ENCODE measurements at places on chromosomes 7 and 10. TPM values are rescaled to one million over a fixed set of nuclear protein-coding genes. Genes with fewer than 3 reads are reported as not detected.

- no peak overlapping the region for H3K27ac ChIP-seq
- no peak overlapping the region for H3K4me3 ChIP-seq
- H3K27me3 ChIP-seq: no peaks in the 10 kb centered on the region
- H3K4me1 ChIP-seq: peaks cover 4% of the 10 kb centered on the region
- peaks cover 76% of the 10 kb centered on the region for H3K36me3 ChIP-seq
Measured at GRCh38 chr7:148790131-148790726, 91.5 kb downstream of the CUL1 start.

SERPINE1 gene
- 0.58 TPM for total RNA-seq

- no peak overlapping the region for H3K4me3 ChIP-seq
- H3K27me3 ChIP-seq: no peaks in the 10 kb centered on the region
- H3K27ac ChIP-seq: no peak overlapping the region
Measured at GRCh38 chr10:123398180-123398591, 244.0 kb downstream of the BUB3 start.

PRPS1L1 gene
- total RNA-seq: not detected

C7orf57 gene
- total RNA-seq: not detected

DNA sequence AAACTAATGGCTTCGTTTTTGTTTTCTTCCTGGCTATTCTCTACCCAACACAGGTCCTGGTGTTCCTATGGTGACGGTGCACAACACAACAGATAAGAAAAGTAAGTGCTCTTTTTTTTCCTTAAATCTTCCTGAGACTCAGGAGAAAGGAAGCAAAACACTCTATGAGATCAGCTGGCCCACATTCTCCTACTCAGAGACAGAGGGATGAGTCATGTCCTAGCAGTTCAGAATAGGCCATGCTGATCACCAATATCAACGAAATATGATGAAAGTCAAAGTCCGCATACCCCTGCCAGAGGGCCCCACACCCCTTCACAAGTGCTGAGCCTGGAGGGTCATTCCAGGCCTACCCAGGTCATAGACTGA lies 149.2 kb downstream of the PAXIP1 start:
- no peaks in the 10 kb centered on the region for H3K36me3 ChIP-seq
- no peaks in the 10 kb centered on the region for H3K27me3 ChIP-seq
- no peak overlapping the region for H3K4me3 ChIP-seq
- H3K27ac ChIP-seq: no peak overlapping the region
- DNase-seq: no peak
- no peaks in the 10 kb centered on the region for H3K4me1 ChIP-seq

DNA sequence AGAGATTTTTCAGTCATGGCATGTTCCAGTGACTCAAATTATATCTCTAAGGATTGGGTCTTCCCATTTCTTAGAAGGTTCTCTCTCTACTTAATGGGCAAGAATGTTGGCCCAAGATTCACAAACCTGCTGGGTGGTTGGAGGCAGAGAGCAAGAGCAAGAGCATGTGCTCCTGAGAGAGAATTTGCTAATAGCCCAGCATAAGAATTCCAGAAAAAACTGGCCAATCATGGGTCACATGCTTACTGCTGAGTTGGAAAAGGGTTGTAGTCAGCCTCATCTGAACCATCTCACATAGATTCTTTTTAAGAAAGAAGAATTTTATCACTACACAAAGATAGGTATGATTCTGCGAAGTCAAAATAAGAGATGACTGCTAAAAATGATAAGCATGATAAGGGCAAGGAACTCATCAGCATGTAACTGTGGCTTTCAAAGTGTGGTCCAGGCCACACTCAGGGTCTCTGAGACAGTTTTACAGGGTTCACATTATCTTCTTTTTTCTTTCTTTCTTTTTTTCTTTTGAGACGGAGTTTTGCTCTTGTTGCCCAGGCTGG lies 8.2 kb upstream of the VCL start:
- peaks cover 1% of the 10 kb centered on the region for H3K36me3 ChIP-seq
- no peak overlapping the region for H3K27ac ChIP-seq
- peaks cover 5% of the 10 kb centered on the region for H3K27me3 ChIP-seq
- DNase-seq: no peak
- peaks cover 42% of the 10 kb centered on the region for H3K4me1 ChIP-seq
